ENCODE measurements at places on chromosomes 2 and 18.

DNA sequence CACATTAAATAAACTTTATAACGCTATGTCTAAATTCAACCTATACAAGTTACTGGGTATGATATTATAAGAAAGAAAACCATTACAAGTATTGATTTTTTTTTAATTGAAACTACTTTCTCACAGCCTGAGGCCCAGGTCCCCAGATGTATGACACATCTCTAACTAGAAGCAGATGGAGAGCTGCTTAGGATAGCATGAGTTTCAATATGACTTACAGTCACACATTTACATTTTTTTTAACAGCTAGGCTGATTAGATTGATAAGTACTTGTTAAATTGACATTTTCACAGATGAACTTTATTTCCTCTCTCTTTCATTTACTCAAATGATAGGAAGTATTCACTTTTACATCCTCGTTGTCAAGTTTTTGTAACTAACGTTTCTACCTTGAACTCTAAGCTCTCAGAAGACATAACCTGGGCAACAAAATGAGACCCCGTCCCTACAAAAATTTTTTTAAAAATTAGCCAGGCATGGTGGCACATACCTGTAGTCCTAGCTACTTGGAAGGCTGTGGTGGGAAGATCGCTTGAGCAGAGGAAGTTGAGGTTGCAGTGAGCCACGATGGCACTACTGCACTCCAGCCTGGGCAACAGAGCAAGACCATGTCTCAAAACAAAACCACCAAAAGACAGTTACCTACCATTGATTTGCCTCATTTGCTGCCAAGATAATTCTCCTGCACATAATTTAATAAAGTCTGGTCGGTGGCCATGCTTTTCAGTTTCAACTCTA is 52.4 kb downstream of the STK39 start:
- DNase-seq: no peak

GRCh38 chr18:55240978-55241377 is 281.7 kb upstream of the CCDC68 start:
- DNase-seq: no peak

GRCh38 chr2:10007921-10008808 is 35.2 kb upstream of the KLF11 start:
- DNase-seq: no peak

GRCh38 chr18:61955644-61956043 is 62.8 kb upstream of the RNF152 start:
- DNase-seq: no peak

- peak; percentile 58 for DNase-seq
These were observed 376.2 kb downstream of the SOX11 start for GRCh38 chr2:6068429-6068828.

DNA sequence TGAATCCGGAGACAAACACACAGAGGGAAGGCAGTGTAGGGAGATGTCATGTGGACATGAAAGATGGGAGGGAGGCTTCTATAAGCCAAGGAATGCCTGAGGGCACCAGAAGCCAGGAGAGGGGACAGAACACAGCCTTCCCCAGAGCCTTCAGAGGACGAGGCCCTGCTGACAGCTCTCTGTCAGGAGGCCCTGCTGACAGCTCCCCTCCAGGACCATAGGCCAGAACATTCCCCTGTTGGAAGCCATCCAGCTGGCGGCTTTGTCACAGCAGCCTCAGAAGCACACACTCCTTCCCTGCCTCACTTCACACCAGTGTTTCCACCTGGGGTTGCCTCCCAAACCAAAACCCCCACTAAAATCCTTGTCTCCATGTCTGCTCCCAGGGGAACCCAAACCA is 171.3 kb upstream of the ID2 start:
- DNase-seq: no peak

DNA sequence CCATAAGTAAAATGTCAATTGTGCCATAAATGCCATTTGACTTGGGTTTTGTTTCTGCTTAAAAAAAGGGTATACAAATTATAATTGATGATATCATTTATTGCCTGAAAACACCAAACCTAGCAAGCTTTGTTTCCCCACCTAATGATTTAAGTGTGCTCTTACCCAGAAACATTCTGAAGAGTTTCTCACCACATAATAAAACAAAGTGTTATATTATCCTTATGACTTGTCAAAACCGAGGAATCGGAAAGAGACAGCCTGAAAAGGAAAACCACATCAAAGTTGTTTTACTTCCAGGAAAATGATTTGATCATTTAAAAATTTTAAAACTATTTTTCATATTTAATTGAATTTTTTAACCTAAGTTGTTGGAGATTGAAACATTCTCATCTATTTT is 170.5 kb upstream of the SLC39A10 start:
- DNase-seq: no peak

GRCh38 chr2:148981324-148981723 is 57.2 kb upstream of the LYPD6B start:
- DNase-seq: no peak

- no peak for DNase-seq
These were observed 45.9 kb downstream of the ST6GAL2 start for GRCh38 chr2:106839849-106840595.

DNA sequence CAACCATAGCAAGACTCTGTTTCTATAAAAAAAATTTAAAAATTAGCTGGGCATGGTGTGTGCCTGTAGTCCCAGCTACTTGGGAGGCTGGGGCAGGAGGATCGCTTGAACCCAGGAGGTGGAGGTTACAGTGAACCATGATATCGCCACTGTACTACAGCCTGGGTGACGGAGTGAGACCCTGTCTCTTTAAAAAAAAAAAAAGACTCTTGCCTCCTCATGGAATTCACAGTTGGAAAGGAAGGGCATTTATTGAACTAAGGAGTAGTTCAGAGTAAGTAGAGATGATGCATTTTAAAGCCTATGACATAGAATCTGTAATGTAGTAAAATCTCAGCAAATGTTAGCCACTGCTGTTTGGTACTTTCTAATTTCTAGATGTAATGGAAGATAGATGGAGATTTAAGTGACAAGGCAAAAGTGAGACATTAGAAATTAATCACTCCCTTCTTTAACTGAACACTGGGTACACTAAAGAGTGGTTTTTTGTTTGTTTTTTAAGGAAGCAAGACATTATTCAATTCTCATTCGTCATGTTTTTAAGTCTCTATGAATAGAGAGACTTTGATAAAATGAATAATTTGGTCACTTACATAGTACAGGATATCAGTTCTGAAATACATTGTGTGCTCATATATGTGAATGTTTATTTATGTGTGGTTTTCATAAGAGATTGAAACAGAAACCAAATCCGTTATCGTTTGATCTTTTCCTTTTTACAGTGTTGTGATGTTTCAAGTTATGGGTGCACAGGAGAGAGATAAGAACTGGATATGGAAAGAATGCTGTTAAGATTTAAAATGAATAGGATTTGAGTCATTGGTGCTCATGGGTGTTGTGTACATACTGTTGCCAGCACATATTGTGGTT is 186.1 kb upstream of the STON1 start:
- no peak for DNase-seq

DNA sequence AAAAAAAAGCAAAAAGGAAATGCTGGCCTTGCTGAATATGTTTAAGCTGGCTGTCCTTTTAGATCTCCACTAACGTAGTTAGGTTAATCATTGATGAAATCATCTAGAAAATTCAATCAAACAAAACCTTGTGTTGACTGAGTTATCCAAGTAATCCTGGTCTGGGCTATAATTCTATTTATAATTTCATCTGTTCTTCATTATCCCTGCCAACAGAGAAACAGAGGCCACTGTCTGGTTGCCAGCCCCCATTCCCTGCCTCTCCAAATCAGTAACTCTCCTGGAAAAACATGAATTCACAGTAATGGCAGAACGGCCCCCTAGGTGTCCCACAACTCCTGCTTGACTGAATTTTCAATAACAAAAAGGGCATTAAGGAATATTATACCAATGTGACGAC is 24.6 kb downstream of the DOCK10 start:
- DNase-seq: no peak

DNA sequence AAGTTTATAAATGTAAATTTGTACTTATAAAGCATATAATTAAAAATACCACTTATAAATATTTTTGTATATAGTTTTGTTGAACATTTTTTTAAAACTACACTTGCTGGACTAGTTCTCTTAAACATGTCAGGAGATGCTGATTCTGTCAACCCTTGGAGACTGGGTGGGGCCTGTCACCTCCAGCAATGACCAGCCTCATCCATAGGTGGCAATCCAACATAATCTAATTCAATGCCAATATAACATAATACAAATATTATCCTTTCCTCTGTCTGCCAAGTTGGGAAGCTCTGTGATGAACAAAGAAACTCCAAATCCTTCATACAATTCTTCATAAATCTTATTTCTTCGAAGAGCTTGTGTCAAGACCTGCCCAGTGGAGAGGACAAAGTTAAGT is 140.4 kb downstream of the RBMS1 start:
- no peak for DNase-seq

DNA sequence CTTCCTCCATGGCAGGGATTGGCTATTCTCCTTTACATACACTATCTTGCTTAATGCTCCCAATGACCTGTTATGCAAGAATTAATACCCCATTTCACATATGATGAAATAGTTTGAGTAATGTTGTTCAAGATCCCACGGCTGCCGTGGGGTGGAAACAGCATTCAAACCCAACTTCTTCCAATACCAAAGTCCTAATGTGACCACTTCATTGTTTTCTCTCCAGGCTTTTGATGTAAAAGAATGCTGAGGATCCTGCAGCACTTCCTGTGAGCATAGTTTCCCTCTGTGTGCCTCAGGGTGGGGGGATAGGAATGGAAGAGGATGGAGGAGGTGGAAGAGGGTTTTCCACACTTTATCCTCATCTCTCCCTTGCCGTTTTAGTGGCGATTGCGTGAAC is 199.4 kb downstream of the IRS1 start:
- no peak for DNase-seq

- no peak for DNase-seq
These were observed 256.8 kb downstream of the RNF152 start for GRCh38 chr18:61635901-61636528.

GRCh38 chr18:44584900-44585299 is 95.8 kb upstream of the SETBP1 start:
- no peak for DNase-seq

GRCh38 chr2:169038338-169038757 is 7.2 kb upstream of the ABCB11 start:
- no peak for DNase-seq

DNA sequence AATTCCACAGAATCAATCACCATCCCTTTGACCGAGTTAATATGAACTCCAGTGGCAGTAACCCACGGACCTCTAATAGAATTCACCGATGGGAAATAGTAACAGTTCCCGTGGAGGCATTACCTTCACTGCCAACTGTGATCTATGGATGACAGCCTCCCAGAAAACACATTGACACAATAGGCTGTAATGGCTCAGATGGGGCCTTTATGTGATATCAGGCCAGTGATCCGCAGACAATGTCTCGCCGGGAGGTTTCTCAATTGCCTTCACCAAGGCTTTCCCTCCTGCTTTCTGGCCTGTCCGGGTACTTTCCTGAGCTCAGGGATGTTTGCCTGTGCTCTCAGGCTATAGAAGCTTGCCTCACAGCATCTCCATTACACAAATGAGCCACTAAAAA is 34.4 kb upstream of the KLF7 start:
- DNase-seq: no peak

DNA sequence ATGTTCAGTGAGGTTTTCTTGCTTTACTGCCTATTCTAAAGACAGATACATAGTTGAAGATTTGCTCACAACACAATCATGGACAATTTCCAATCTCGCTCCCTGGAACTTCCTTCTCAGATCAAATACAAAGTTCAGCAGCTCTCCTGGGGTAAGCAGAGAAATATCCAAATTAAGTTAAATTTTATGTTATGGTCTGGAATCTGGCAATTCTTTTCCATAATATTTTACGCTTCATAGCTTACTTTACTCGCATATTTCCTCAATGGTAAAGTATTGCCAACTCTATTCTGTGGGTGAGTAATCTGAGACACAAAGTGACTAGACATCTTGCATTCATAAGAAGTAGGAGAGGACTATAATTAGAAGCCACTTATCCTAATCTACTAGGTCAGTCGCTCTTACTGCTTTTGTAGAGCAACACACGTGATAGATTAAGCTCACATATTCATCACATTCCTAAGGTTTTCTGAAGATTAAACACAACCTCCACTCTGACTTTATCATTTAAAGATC is 529.4 kb downstream of the CCDC85A start:
- no peak for DNase-seq

- DNase-seq: peak; percentile 26
These were observed 48.4 kb downstream of the GTF3C3 start for GRCh38 chr2:196750977-196751631.

- DNase-seq: no peak
These were observed 35.5 kb downstream of the POU3F3 start for GRCh38 chr2:104889291-104889959.

DNA sequence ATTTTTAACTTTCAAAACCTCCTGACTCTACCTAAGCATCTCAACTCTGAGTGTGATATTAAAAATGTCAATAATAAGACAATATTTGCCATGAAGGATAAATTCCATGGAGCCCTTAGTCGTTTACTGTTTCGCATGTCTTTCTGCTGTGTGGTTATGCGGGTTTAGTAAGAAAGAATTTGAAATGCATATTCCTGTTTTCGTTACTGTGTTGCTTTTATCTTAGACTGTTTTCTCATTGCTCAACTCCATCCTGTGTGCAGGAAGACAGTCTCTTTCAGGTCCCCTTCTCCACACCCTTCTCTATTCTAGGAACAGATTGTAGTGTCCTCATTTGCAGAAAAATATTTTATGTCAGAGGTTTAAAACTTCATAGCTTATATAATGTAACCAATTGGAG is 82.5 kb upstream of the MAP3K20 start:
- no peak for DNase-seq
